ENCODE measurements at places on chromosomes 4 and X.

DNA sequence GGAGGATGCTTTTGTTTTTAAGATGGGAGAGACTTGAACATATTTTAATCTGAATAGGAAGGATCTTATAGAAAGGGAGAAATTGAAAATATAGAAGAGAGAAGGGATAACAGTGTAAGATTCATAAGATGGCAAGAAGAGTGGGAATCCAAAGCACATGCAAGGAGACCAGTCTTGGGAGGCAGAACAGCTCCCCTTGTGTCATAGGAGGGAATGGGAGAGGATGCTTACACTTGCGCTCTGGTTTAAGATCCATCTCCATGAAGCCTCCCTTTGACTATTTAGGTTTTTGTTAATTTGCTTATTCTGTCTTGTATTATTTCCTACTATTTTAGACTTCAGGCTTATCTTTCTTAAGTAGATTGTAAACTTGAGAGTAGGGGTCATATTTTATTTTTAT is 42.7 kb downstream of the KIF4A start:
- no peak for DNase-seq

- DNase-seq, result no peak
Observed at GRCh38 chr4:140363558-140363957, 9.9 kb upstream of the SCOC start.

DNA sequence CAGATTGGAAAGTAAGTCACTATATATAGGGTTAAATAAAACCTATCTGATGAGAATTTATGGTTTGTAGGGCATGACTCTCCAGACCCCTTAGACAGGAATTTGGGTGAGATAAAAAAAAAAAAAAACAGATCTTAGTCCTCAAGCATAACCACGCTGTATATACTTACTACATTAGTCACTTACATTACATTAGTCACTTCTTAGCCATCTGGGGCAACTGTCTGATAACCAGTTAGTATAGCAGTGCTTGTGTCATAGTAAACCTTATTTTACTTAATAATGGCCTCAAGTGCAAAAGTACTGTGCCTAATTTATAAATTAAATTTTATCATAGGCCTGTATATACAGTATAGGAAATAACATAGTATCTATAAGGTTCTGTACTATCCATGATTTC is 60.2 kb upstream of the RPS6KA6 start:
- DNase-seq, result no peak

GRCh38 chr4:138438608-138439007 is 196.5 kb upstream of the SLC7A11 start:
- DNase-seq, result no peak

DNA sequence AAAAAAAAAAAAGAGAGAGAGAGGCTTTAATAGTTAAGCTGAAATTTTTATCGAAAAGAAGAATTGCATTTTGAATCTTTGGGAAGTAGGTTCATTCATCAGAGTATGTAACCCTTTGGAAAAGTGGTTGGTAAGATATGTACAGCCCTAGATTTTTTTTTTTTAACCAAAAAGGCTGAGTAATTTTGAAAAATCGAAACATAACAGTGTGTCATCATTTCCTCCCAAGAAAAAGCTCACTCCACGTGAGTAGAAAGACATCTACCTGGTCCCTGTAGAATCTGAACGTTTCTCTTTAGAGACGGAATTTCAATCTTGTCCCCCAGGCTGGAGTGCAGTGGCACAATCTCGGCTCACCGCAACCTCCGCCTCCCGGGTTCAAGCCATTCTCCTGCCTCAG is 16.2 kb downstream of the SHOX start:
- no peak for DNase-seq

Data from thoracic aorta (tissue), 2 donors.